ENCODE measurements at places on chromosomes 2 and 18.
A peak's percentile ranks its signal among the peaks of the same experiment; 100 is the strongest.

- no peaks in the 10 kb centered on the region for H3K4me1 ChIP-seq
- H3K36me3 ChIP-seq, result no peaks in the 10 kb centered on the region
- H3K27ac ChIP-seq, result no peak overlapping the region
- no peak for DNase-seq
Observed at GRCh38 chr2:235860871-235861270, 307.3 kb downstream of the GBX2 start.

DNA sequence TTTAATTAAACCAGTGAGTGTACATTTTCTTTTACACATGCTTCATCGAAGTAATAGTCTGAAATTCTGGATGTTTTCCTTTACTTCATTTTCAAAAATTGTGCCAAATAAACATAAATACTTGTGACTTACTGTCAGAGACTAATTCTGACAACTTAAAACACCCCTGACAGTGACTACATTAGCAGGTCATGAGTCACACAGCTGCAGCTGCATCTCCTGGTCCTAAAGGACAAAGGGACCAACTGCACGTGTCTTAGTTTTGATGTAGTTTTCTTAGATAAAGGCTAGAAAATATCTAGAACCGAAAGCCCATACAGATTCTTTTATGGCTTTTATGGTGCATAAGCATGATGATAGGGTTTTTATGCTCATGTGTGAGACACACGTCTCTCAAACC lies 29.6 kb upstream of the DSC3 start:
- no peaks in the 10 kb centered on the region for H3K27me3 ChIP-seq
- no peak overlapping the region for H3K27ac ChIP-seq
- no peaks in the 10 kb centered on the region for H3K36me3 ChIP-seq
- H3K4me1 ChIP-seq, result no peaks in the 10 kb centered on the region
- H3K4me3 ChIP-seq, result no peak overlapping the region

GRCh38 chr2:207236156-207236935 lies 70.6 kb upstream of the KLF7 start:
- DNase-seq, result no peak
- H3K27me3 ChIP-seq, result no peaks in the 10 kb centered on the region
- no peaks in the 10 kb centered on the region for H3K36me3 ChIP-seq
- H3K4me3 ChIP-seq, result no peak overlapping the region
- H3K4me1 ChIP-seq, result peaks cover 19% of the 10 kb centered on the region
- no peak overlapping the region for H3K27ac ChIP-seq

GRCh38 chr2:31075941-31076590 lies 62.2 kb downstream of the GALNT14 start:
- no peak overlapping the region for H3K27ac ChIP-seq
- no peak for DNase-seq
- H3K4me1 ChIP-seq, result peaks cover 5% of the 10 kb centered on the region
- H3K36me3 ChIP-seq, result no peaks in the 10 kb centered on the region
- no peak overlapping the region for H3K4me3 ChIP-seq

GRCh38 chr2:68643874-68644485 lies 601 bp downstream of the PROKR1 start:
- no peak for DNase-seq
- H3K4me1 ChIP-seq, result peaks cover 16% of the 10 kb centered on the region
- no peak overlapping the region for H3K27ac ChIP-seq
- peak overlapping the region; percentile 52 for H3K4me3 ChIP-seq
- peaks cover 90% of the 10 kb centered on the region for H3K27me3 ChIP-seq
- no peaks in the 10 kb centered on the region for H3K36me3 ChIP-seq

GRCh38 chr2:156088587-156088986 lies 243.9 kb downstream of the NR4A2 start:
- no peak overlapping the region for H3K27ac ChIP-seq
- no peak overlapping the region for H3K4me3 ChIP-seq
- no peak for DNase-seq
- peaks cover 5% of the 10 kb centered on the region for H3K4me1 ChIP-seq
- H3K27me3 ChIP-seq, result no peaks in the 10 kb centered on the region
- no peaks in the 10 kb centered on the region for H3K36me3 ChIP-seq

- no peak overlapping the region for H3K4me3 ChIP-seq
- peaks cover 21% of the 10 kb centered on the region for H3K4me1 ChIP-seq
- DNase-seq, result no peak
- H3K36me3 ChIP-seq, result no peaks in the 10 kb centered on the region
- H3K27me3 ChIP-seq, result no peaks in the 10 kb centered on the region
Observed at GRCh38 chr2:43460611-43461365, 135.1 kb downstream of the THADA start.

- H3K36me3 ChIP-seq, result no peaks in the 10 kb centered on the region
- no peak for DNase-seq
- no peak overlapping the region for H3K4me3 ChIP-seq
- H3K27me3 ChIP-seq, result no peaks in the 10 kb centered on the region
- no peak overlapping the region for H3K27ac ChIP-seq
Observed at GRCh38 chr18:76581261-76581660, 86.2 kb upstream of the ZNF516 start.

DNA sequence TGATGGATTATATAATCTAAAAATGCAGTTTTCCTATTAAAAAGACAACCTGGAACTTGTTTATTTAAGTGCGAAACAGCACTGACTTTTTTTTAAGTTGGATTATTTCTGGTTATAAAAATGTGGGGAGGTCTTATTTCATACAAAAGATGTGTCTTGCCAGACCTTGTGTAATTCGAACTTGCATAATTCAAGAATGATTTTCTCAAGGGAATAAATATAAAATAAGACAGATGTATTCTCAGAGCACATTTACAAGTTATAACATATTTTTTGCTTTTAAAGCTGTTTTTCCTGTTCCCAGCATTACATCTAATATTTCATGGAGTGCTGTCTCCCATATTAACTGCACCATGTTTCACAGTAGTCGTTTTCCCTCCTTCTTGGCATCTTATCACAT lies 263.1 kb downstream of the CDH20 start:
- H3K27me3 ChIP-seq, result no peaks in the 10 kb centered on the region
- H3K27ac ChIP-seq, result no peak overlapping the region
- H3K4me3 ChIP-seq, result no peak overlapping the region

DNA sequence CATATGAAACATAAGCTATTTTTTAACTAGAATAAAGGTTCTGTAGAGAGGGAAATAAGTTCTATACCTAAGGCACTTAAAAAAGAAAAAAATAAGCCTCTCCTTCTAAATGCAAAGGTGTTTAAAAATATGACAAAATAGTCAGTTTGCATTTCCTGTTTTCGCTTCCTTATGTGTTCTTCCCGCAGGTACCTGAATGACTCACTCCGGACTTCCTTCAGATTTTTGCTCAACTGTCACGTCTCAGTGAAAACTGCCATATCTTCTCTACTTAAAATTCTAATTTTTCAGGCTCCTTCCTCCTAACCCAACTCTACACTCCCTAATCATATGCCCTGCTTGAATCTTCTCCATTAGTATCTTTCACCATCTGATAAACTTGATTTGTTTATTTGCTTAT lies 1333.1 kb downstream of the LRP1B start:
- DNase-seq, result no peak
- H3K4me3 ChIP-seq, result no peak overlapping the region
- no peaks in the 10 kb centered on the region for H3K27me3 ChIP-seq
- no peaks in the 10 kb centered on the region for H3K36me3 ChIP-seq

Data from esophagus muscularis mucosa (tissue), 4 donors.